ENCODE measurements at places on chromosomes 6 and 20. TPM values are rescaled to one million over a fixed set of nuclear protein-coding genes. Genes with fewer than 3 reads are reported as not detected.

Gene CRYBG1
- 5.1 TPM for total RNA-seq

Gene SLC22A16
- total RNA-seq, result not detected

GRCh38 chr6:37173493-37174195, 3.7 kb downstream of the PIM1 start:
- no peak for DNase-seq

Gene OR2W1
- total RNA-seq, result not detected

DNA sequence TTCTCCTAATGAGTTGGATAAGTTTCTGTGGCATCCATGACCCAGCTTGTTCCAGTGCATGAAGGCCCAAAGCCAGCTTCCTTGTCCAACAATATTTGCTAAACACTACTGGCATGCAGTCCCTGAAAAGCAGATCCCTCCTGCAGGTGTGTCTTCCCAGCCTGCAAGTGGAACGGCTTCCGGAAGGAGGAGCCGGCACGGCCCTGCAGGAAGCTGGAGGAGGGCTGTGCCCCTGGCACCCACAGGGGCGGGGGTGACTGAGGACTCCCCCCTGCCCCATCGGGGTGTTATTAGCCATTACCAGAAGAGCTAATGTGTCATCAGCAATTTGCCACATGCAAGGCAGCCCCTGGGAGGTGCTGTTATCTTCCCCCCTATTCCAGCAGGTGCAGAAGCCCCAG, 27.4 kb downstream of the NPEPL1 start:
- DNase-seq, result no peak

DNA sequence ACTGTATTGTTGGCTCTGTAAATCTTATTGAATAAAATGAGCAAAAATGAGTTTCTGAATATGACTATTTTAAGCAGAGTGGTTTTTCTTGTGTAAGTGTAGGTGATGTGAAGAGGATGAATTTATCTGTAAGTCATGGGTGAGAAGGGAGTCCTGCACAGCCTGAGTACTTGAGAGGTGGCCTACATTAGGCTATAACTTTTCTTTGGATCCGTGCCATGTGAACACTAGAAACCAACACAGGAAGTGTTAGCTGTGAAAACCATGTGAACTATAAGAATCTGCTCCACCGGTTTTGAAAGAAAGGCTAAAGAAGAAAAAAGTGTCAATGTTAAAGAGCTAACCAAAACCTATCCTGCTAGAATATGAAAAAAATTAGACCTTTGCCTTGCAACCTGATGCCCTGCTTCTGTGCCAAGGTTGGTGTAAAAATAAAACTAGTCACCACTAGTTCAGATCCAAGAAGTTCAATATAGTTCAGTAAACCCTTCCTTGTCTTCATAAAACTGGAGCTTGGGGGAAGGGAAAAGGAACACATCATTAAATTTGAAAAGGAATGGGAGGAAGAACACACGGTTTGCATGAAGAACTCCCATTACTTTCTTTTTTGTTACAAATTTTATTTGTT, 21.3 kb downstream of the PLCB1 start:
- no peak for DNase-seq

GRCh38 chr20:55684578-55684977, 320.7 kb downstream of the CBLN4 start:
- no peak for DNase-seq

Gene VSTM2L
- not detected for total RNA-seq

DNA sequence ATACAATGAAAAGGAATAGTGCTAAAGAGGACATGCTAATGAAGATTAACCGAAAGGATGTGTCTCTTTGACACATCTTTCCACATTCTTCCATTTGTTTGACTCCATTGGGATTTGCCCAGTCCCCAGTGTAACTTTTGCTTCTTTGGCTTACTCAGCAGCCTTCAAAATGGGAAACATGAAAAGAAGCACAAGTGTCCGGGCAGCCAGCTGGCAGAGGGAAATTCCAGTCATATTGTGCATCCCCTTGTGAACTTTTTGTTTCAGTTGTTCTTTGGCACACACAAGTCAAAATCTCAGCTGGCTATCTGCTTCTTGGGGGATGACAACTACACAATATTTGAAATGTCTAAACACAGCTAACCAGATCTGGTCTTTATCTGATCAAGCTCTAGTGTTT, 157.4 kb downstream of the OGFRL1 start:
- DNase-seq, result no peak

- DNase-seq, result no peak
Measured at GRCh38 chr6:65979120-65979519, 272.1 kb upstream of the EYS start.

Gene CNR1
- not detected for total RNA-seq

GRCh38 chr6:15392182-15392581, 146.3 kb downstream of the JARID2 start:
- no peak for DNase-seq

- peak; percentile 57 for DNase-seq
Measured at GRCh38 chr6:28597924-28598722, 72.4 kb downstream of the GPX5 start.

DNA sequence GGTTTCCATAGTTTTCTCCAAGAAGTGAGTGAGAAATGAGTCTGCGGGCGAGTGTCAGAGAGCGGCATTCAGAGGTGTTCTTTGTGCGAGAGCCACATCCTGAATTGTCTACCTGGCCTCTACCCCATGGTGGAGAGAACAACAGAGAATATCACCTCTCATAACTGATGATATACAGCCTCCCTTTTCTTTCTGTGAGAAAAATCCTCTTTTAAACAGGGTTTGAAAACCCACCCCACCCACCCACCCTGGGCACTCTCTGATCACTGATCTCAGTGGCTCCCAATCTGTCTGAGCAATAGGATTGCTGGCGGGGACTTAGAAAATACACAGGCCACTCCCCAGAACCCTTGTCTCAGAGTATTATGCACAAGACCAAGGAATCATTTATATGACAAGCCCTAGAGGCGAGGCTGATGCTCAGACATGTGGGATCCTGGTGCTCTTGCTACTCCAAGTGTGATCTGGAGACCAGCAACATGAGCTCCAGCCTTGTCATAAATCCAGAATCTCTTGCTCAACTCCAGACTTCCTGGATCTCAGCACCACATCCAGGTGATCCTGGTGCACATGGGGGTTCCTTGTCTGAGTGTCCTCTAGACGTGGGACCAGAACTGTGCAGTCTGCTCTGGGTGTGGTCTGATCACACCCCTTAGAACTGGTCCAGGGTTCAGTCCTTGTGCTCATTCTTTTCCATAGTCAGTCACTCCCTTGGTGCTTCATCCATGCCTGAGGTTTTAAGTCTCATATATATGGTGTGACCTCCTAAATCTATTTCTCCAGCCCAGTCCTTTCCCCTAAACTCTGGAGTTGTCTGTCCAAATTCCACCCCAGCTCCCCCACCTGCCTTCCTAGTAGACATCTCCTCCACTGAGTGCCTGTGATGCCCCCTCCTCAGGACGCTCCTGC, 5.3 kb downstream of the HLA-B start:
- no peak for DNase-seq

- DNase-seq, result no peak
Measured at GRCh38 chr6:35023091-35024000, 117.8 kb downstream of the TCP11 start.

DNA sequence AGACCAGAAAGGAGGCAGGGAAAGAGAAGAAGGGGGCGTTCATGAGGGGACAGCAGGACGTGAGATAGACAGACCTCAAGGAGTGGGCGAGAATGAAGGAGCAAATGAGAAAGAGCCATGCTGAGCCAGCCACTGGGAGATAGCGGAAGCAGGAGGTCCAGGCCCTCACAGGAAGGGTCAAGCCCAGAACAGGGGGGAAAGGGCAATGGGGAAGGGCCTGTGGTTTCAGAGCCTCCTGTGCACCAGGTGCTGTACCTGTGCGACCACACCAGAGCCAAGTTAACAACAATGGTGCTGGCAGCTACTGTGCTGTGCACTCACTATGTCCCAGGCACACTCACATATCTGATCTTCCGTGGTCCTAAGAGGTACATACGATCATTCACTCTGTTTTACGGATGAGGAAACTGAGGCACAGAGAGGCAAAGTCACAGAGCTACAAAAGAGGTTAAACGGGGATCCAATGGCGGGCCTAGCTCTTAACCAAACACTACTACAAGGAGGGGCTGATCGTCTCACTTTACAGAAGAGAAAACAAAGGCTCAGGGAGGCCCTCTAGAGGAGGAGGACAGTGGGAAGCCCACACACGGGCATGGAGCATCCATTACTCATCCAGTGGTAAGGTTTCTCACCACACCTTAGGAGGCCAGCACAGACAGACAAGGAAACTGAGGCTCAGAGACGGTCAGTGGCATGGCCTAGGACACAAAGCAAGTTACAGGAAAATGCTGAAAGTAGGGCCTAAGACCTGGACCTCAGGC, 129.1 kb downstream of the PREX1 start:
- no peak for DNase-seq

GRCh38 chr6:20661721-20662120, 127.5 kb downstream of the CDKAL1 start:
- DNase-seq, result no peak

- DNase-seq, result no peak
Measured at GRCh38 chr6:170199716-170200115, 91.2 kb downstream of the DLL1 start.

Data from NCI-H460 (cell line).